Stimulated activated CD4-positive, alpha-beta T cell treated with anti-CD3 and anti-CD28 coated beads, Interleukin-12 subunit alpha, Interleukin-12 subunit beta, amount 100 ng/mL, for 24 hours (primary cell): ENCODE measurements at places on chromosomes 4 and X.

DNA sequence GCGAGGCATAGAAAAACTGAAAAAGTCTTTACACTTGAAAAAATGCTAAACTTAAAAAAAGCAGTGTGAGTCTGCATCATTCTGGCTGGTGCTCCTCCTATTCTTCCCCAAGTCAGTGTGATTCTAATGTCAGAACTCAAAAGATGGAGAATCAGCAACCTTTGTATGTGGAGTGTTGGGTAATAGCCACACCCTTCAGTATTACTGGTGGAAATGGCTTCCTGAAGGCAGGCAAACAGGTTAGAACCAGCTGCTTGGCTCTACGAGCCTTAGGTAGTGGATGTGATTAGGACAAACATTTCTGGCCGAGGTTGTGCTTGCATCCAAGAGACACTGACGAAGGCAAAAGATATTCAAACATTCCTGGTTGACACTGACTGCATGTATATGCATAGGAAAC, 353.4 kb upstream of the TACR3 start:
- no peak for DNase-seq

- DNase-seq: no peak
Observed at GRCh38 chr4:185755451-185755850, 56.5 kb downstream of the SORBS2 start.

DNA sequence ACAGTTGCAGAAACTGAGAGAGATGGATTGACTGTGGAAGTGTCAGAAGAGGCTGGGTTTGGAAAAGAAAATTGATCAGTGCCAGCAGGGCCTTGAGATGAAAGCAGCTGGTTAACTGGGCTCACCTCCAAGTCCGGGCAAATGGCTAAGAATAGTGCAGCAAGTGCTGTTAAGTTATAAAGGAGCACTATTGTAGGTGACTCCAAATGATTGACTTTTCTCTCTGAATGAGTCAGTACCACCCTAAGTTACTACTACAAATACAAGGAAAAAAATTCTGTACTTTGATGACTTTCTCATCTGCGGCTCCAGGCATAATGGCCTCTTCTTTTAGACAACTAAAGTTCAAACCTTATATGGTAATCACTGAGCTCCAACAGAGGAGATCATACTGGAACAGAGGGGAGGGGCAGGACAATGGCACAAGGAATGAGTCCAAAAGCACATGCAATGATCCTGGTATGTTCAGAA, 733.4 kb upstream of the INTU start:
- DNase-seq: no peak

DNA sequence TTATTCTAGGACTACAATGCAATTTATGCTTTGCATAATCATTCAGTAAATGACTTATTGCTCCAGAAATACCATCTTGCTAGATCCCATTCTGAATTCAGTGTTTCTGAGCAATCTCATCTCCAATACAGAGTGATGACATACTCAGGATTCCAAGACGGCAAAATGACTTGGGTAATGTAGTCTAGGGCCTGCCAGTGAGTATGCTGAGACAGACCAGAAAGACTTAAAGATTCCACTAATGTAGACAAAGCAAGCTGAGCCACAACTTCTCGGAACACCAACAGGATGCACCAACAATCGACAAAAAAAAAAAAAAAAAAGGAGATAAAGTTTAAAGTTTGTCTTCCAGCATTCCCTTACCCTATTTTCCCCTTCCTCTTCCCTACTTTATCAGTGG, 919 bp upstream of the SEC24B start:
- no peak for DNase-seq

- DNase-seq: no peak
Observed at GRCh38 chr4:140237616-140238350, 83.8 kb upstream of the MAML3 start.

DNA sequence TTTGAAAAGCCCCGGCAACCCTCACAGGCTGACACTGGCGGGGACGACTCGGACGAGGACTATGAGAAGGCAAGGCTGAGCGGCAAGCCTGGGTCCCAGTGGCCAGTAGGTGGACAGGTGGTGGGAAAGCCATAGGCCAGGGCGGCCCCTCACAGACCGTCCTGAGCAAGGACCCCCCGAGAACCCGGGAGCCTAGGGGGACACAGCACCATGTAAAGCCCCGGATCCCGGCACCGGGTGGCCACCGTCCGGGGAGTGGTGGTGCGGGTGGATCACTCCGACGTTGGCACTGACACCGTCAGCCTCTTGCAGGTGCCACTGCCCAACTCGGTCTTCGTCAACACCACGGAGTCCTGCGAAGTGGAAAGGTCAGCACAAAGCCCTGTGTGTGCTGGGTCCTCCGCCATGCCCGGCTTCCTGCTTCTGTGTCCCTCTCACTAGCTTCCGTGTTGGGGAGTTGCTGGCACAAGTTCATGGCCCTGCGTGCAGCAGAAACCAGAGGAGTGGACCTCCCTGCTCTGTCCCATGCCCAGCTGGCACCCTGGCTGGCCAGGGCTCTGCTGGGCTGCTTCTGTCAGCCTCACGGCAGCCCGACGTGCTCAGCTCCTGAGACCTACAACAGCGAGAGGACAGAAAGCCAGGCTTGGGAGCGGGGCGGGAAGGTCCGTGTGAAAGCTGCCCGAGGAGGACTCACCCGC, 11.9 kb upstream of the ADD1 start:
- DNase-seq: no peak

GRCh38 chrX:120136840-120137239, 21.1 kb upstream of the RHOXF1 start:
- no peak for DNase-seq
